ENCODE measurements at places on chromosomes 6 and 20.

- DNase-seq = no peak
Measured at GRCh38 chr6:167405778-167406532, 81.1 kb downstream of the TTLL2 start.

DNA sequence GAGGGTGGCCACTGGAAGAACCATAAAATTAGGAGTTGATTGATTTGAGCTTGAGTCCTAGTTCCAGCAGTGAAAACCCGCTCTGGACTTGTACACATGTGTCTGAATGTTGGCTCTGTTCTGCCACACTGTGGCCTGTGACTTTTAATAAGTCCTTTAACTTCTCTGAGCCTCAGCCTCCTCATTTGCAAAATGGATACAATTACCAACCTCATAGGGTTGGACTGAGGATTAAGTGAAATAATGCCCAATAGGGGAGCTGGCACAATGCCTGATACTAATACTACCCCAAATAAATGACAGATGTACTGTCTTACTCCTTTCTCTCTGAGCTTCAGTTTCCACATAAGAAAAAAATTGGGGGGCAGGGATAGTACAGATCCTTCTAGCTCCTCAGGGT, 92.6 kb upstream of the RIPOR2 start:
- DNase-seq = no peak

GRCh38 chr6:53066077-53066417, 843 bp downstream of the FBXO9 start:
- no peak for DNase-seq

GRCh38 chr20:38144974-38145728, 19.9 kb downstream of the TGM2 start:
- no peak for DNase-seq

- no peak for DNase-seq
Measured at GRCh38 chr6:69303382-69303781, 493.4 kb downstream of the LMBRD1 start.

DNA sequence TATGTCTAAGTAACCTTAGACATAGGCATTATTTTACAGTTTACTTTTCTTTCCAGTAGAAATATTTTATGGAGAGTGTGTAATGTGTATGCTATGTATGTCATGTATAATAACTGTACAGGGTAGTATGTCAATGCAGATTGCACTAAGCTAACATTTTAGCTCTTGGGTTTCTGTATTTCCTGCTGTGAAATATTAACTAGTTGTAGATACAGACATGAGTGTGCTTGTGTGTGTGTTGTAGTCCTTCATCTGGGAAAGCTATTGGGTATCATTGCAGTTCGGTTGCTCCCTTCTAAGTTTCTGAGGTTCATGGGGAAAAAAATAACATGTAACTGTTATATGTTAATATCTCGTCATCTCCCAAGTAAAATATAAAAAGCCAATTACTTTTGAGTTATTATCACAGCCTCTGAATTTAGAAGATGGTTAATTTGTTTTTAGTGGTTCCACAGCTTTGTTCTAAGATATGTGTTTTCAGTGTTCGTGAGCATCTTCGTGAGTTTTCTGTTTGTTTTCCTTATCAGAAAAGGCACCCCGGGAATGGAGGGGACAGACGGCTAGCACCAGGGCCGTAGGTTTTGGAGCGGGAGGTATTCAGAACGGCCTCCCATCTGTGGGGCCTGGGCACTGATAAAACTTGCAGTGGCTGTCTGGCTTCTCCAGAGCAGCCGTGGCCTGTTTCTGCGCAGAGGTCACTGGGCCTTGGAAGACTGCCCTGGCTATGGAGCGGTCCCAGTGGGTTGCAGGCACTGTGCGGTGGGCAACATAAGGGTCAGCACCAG, 215.0 kb downstream of the ARID1B start:
- DNase-seq = no peak

DNA sequence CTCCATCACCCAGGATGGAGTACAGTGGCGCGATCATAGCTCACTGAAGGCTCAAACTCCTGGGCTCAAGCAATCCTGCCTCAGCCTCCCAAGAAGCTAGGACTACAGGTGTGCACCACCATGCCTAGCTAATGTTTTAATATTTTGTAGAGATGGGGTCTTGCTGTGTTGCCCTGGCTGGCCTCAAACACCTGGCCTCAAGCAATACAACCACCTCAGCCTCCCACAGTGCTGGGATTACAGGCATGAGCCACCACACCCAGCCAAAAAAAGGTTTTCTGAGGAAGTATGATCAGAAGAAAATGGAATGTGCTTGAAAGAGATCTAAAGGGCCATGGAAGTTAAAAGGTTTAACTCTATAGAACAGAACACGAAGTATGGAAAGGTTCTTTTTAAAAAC, 8.7 kb downstream of the RBBP9 start:
- no peak for DNase-seq

DNA sequence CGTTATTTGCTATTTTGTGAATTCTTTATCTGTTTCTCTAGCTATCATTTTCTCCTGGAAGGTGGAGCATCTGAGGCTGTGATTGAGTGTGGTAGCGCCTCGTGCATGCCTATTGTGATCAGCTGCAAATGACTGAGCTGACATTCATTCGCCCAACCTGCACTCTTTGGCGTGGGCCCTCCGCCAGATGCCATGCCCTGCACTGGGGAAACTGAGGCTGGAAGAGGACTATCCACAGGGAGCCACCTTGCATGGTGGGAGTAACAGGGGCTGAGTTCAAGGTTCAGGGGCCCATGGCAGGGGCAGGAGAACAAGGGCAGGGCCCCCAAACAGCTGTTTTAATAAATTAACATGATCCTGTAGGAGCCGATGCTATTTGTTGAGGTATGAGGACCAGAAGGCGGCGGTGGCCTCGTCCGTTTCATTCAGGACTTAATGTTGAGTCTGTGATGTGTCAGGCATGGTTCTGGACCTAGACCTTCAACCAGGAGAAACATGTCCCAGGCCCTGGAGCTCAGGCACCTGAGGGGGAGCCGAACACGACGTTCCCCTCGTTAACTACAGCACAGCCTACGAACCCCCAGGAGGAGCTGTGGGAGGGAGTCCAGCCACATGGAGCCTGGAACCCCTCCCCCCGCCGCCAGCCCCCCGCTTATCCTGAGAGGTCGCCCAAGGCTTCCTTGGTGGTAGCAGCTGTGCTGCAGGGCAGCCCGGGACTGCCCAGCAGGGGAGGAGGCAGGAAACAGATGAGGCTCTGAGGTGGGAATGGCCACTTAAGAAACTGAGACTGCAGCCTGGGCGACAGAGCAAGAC, 242.9 kb downstream of the CDH4 start:
- DNase-seq = no peak

- DNase-seq = peak; percentile 32
Measured at GRCh38 chr6:115945306-115945705, 115.4 kb downstream of the FRK start.

- no peak for DNase-seq
Measured at GRCh38 chr20:13205848-13206434, 15.1 kb upstream of the ISM1 start.

DNA sequence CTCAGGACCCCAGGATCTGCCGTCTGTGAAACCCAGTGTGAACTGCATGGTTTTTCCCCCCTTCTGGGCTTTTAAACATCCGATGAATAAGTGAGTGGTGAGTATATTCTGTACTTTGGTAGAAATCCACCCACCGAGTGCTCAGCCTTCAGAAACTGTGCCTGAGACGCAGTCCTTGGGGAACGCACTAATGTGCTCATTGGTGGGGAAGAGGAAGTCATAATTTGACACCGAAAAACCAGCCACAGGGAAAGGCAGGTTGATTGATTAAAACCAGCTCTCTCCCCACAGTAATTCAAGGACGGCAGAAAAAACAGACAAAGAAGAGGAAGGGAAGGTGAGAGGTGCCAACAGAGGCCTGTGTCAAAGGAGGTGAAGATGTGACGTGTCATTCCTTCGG, 21.7 kb downstream of the EDN3 start:
- no peak for DNase-seq

- no peak for DNase-seq
Measured at GRCh38 chr6:159212028-159212427, 42.8 kb downstream of the FNDC1 start.

GRCh38 chr6:167652701-167653095, 174.0 kb upstream of the AFDN start:
- DNase-seq = no peak

DNA sequence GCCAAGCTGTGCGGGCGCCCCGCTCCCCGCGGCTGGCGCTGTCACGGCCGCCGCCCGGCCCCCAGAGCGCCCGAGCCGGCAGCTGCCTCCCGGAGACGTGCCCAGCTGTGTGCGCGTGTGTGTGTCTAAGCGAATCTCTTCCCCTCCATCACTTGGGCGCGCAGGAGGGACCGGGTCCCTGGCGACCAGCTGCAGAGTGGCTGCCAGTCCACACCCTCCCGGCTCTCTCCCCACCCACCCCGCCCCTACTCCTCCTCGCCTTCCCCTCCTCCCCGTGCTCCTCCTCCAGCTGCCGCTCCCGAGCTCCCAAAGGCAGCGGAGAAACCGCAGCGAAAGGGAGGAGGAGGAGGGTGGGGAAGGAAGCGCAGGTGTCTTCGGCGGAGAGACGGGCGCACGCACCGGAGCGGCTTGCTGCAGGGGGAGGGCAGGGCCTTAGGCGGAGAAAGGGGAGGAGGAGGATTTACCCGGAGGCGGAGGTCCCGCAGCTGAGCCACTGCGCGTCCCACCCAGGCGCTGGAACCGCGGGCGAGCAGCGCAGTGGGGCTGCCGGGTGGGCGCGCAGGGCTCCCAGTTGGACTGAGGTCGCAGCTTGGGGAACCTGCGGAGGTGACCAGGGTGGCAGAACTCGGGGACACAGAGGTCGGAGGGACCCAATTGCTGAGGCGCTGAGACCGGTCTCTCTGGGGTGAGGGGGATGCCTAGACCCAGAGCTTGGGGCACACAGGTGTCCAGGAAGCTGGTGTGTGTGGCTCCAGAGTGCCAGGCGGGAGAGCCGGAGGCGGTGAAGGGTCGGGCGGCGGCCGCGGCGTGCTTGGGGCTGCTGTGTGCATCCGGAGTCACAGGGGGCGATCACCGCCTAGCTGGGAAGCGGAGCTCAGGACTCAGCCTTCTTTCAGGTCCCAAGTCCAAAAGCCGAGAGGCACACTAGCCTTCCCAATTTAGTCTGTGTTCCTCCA, at the start of gene HS3ST5:
Gene HS3ST5 (minus strand): TSS at position 198 of the 956 bp plus-strand sequence. CDS start 280,178 bp downstream, outside the sequence.
- peak; percentile 25 for DNase-seq

DNA sequence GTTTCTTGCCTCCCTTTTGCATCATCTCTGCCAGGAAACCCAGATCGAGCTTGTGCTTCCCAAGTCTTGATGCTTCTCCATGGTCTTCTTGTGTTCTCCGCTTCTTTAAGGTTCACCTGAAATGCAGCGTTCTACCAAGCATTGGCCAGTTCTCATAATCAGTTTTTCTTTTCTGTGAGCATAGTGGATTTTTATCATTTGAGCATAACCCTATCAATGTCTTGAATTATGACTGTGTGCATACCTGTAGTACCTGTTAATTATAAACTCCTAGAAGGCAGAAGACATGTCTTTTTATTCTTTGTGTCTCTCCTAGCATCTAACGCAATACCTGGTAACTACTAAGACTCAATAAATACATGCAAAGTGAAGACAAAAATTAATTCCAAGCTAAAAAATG, 804.4 kb upstream of the FLRT3 start:
- DNase-seq = no peak

- DNase-seq = no peak
Measured at GRCh38 chr20:17838921-17839320, 129.7 kb downstream of the SNX5 start.

- DNase-seq = no peak
Measured at GRCh38 chr20:16311756-16312155, 261.5 kb downstream of the KIF16B start.

GRCh38 chr20:47206962-47207641, 149.4 kb downstream of the ZMYND8 start:
- no peak for DNase-seq

DNA sequence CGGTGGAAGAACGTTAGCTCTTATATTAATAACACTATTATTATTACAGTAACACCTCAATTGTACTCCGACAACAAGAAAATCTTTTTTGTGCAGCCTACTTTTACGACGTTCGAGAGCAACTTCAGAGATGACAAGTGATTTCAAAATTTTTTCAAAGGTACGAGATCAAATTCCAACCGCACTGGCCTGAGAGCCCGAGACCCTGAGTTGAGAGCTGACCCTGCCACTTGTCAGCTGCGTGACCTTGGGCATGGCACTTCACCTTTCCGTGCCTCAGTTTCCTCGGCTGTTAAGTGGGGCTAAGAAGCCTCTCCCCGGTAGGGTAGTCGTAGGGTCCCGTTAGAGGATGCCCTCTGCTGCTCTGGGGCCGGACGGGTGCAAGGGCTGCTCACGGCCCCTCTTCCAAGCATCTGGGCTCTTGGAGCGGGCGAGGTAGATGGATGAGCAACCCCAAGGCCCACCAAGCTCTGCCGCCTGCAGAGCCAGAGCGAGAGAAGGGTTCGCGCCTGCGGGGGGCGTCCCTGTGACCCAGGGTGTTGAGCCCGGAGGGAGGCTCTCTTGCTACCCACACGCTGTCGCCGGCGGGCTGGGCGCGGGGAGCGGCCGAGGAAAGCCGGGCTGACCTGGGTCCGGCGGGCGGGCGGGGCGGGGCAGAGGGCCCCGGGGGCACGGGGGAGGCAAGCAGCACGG, 510 bp downstream of the NDRG3 start:
- no peak for DNase-seq

DNA sequence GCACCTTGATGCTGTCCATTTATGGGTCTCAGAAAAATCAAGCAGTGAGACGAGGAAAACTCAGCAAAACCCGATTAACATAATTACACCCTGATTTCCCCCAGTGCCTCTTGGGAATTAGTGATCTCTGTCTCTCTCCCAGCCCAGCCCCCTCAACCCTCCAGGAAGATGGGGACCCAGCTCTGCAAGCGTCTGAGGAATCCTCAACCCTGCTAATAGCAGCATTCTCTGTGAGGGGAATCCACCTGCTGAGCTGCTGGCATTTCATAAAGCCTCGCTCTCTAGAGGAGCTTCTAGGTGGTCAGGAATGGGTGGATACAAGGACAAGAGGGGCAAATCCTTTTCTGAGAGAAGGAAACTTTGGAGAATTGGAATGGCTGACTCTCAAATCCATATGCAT, 13.9 kb downstream of the NR2E1 start:
- no peak for DNase-seq

DNA sequence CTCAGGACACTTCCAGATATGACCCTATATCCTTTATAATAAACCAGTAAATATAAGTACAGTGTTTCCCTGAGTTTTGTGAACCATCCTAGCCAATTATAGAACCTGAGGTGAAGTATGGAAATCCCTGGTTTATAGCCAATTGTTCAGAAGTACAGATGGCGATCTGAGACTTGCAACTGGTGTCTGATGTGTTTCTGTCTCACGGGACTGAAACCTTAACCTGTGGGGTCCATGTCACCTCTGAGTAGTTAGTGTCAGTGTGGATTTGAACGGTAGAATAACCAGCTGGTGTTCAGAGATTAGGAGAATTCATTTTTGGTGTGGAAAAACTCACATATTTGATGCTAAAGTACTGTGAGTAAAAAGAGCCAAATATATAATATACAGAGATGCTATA, 606.6 kb downstream of the MAFB start:
- no peak for DNase-seq

- no peak for DNase-seq
Measured at GRCh38 chr6:75727206-75727605, 21.8 kb upstream of the MYO6 start.

- no peak for DNase-seq
Measured at GRCh38 chr20:61457725-61458124, 205.7 kb downstream of the CDH4 start.

- DNase-seq = peak; percentile 95
Measured at GRCh38 chr20:57709823-57710799, at the start of gene PMEPA1. TSS of gene PMEPA1 (minus strand) at chr20:57710015. CDS start at chr20:57709582, 433 bp downstream.

- DNase-seq = no peak
Measured at GRCh38 chr6:22021966-22022365, 274.9 kb downstream of the PRL start.

Measured in H4 (cell line).